ENCODE measurements at places on chromosomes 1 and 21.
A peak's percentile ranks its signal among the peaks of the same experiment; 100 is the strongest.

DNA sequence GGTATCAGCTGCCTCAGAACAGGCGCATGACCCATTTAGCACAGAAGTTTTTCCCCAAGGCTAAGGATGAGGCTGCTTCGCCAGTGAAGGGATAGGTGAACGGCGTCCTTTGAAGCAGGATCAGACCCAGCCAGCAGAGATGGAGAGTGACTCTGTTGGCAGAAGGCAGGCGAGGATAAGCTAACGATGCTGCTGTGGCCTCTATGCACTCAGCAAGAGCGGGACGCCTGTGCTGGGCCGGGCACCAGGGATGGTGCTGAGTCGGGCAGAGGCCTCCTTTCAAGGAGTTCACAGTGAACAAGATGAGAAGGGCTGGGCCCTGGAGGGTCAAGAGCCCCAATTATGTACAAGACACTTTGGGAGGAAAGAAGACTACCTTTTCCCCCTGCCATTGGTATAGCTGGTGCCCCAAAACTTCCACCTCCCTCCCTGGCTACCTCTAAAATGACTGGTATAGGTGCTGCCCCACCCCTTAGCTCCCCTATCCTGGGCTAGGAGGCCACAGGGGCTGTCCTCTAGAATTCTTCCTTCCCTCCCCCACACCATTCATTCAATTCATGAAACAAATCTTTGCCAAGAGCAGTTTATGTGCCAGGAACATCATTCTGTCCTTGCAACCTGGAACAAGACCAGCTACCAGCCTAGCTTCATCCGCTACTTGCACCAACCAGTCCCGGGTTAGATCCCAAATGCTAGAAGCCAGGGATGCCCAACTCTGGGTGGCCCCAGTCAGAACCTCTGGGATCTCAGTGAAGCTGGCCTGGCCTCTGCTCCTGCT lies 7.5 kb downstream of the XKR8 start:
- H3K36me3 ChIP-seq = peaks cover 39% of the 10 kb centered on the region
- H3K27ac ChIP-seq = peak overlapping the region; percentile 4
- H3K4me3 ChIP-seq = no peak overlapping the region
- no peak for ATAC-seq

DNA sequence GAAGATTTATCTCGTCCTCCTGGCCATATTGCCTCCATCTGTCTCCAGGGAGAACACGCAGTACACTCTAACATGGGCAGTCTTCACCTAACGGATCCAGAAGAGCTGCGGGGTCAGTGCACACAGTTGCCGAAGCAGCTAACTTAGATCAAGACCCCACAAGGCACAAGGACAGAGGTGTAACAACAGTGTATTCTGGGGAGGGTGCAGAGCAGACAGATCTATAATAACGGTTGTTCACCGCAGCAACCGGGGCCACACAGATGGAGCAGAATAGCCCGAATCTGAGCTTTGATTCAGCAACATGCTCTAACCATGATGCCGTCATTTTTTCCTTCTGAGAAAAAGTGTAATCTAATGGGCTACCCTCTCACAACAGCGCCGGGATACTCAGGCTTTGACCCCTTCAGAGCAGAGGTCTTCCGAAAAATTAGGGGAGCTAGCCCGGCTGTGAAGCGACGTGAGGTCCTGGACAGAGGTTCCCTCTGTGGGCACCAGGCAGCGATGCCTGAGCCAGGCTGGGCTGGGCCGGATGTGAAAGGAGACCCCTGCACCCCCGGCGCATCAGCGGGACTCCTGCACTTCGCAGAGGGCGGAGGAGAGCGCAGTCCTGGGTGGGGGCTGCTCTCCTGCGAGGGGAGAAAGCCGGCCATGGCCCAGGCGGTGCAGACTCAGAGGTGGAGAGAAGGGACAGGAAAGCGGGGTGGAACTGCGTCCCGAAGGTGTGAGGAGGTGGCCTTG lies 57.5 kb downstream of the BCL9 start:
- no peaks in the 10 kb centered on the region for H3K36me3 ChIP-seq
- no peaks in the 10 kb centered on the region for H3K27me3 ChIP-seq
- H3K27ac ChIP-seq = peak overlapping the region; percentile 80
- ATAC-seq = peak; percentile 3
- H3K4me1 ChIP-seq = peaks cover 22% of the 10 kb centered on the region

DNA sequence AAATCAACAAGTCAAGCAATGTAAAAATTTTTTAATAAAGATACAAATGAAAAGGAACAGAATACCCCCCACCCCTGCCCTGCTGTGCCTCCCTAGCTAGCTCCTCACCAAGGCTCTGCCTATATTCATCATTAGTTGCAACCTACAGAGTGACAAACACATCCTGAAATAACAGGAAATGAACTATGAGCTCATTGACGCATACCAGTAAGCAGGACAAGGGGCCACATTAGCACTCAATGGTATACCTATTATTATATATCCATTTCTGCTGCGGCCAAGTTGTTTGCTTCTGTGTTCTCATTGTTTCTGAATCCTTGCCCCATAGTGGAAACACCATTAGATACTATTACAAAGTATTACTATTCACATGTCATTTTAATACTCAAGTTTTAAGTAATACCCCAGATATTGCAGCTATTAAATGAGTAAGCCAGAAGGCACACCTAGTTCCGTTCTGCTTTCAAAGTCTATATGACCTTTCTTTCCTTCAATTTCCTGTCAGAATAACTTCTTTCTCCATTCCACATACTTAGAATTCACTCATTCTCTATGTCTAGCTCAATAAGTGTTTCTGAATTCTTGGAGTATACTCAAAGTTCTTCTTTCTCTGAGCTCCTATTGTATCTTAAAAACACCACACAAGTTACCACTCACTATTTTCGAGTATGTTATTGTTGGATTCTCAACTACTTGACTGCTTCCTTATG lies 1214.9 kb downstream of the PLA2G4A start:
- ATAC-seq = no peak
- no peaks in the 10 kb centered on the region for H3K27me3 ChIP-seq
- no peak overlapping the region for H3K27ac ChIP-seq
- no peak overlapping the region for H3K4me3 ChIP-seq
- H3K4me1 ChIP-seq = no peaks in the 10 kb centered on the region

- H3K36me3 ChIP-seq = no peaks in the 10 kb centered on the region
- H3K4me1 ChIP-seq = no peaks in the 10 kb centered on the region
- peaks cover 54% of the 10 kb centered on the region for H3K27me3 ChIP-seq
- no peak overlapping the region for H3K4me3 ChIP-seq
- H3K27ac ChIP-seq = no peak overlapping the region
Observed at GRCh38 chr1:17292299-17293160, 15.5 kb upstream of the PADI4 start.

DNA sequence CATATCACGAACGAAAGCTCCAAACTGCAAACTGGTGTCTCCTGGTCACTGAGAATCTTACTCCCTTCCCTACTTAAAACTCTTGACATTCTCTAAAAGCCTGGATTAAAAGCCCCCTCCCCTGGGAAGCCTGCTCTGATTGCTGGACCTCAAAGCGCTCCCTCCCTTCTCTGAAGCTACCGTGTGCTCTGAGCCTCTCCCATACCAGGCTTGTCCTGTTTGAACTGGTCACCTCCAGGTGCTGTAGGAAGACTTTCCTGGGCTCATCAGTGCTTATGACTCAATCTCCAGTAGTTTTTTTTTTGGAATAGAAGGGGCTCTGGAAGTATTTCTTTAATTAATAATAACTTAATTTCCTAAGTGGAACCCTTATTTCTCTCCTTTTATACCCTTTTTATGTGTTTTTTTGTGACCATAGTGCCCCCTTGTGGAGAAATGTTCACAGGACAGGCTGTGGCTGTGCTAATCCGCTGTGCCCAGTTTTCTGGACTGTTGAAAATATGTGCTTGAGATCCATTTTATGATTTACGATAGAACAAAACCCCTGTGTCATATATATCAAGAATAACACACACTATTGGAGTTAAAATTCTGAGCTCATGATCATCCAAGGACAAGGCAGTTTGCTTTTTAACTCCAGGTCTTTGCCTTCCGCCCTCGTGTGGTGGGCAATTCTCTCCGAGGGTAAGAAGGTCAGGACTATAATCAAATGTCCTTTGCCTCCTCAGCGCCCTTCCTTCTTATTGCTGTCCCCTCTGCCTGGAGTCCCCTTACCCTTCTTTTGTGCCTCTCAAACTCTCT lies 16.9 kb downstream of the MTARC1 start:
- peaks cover 11% of the 10 kb centered on the region for H3K36me3 ChIP-seq
- no peak overlapping the region for H3K27ac ChIP-seq
- no peaks in the 10 kb centered on the region for H3K27me3 ChIP-seq
- no peaks in the 10 kb centered on the region for H3K4me1 ChIP-seq
- no peak overlapping the region for H3K4me3 ChIP-seq

DNA sequence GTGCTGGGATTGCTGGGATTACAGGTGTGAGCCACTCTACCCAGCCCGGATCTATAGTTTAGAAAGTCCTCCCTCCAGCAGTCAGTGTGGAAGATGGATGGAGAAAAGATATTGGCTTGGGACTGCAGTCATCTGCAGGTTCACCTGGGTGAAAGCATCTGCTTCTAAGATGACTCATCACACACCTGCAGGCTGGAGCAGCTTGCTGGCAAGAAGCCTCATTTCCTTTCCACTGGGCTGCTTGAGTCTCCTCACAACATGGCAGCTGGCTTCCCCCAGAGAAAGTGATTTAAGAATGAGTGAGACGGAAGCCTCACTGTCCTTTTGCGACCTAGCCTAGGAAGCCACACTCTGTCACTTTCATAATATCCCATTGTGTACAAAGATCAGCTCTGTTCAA lies 50.0 kb downstream of the FOXO6 start:
- H3K4me1 ChIP-seq = no peaks in the 10 kb centered on the region
- H3K36me3 ChIP-seq = no peaks in the 10 kb centered on the region
- no peak overlapping the region for H3K27ac ChIP-seq
